ENCODE measurements at places on chromosomes 4 and X.

GRCh38 chrX:130114141-130114588 is 3.9 kb upstream of the ELF4 start:
- no peak for DNase-seq

- no peak for DNase-seq
Observed at GRCh38 chr4:30295652-30296051, 424.5 kb upstream of the PCDH7 start.

DNA sequence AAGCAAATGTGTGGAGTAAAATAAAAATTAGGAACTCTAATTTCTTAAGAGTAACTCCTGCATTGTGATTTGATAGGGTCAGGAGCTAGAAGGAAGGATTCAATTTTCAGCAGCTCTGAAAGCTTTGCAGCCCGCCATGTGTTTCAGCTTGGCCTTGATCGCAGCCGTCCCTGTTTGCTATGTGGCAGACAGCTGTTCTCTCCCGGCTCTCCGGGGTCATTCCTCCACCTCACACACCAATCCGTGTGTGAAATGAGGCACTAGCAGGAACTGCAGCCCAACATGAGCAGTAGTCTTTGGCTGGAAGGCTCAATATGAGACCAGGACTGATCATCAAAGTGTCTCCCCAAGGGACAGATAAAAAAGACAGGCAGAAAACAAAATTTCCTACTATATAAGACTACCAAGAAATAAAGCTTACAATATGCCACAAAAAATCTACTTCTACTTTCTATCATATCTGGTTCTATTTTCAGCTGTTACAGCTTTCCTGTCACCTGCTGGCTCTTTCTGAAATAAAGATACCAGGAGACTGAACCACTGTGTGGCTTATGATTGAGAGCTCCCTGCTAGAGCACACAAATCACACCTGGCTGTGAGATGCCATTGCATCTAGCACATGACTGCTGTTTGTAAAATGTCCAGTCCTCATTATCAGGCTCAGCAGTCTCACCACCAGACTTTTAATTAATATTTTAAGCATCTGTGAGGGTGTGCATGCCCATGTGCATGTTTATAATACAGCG is 44.1 kb upstream of the SEC24B start:
- no peak for DNase-seq

DNA sequence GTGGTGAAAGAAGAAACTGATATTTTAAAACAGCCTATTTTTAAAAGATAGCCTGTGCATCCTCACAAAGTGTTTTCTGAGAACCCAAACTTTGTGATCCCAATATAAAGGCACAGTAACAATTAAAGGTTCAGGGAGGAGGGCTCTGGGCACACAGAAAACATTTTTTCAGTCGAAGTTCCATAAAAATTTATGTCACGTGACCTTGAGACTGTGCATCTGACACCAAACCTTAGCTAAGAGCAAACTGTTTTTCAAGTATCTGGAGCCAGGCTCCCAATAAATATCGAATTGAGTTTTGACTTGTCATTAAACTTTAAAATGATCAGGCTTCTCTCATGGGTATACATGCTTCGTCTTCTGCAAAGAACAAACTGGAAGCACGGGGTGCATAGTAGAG is 177.9 kb downstream of the BEND2 start:
- no peak for DNase-seq

DNA sequence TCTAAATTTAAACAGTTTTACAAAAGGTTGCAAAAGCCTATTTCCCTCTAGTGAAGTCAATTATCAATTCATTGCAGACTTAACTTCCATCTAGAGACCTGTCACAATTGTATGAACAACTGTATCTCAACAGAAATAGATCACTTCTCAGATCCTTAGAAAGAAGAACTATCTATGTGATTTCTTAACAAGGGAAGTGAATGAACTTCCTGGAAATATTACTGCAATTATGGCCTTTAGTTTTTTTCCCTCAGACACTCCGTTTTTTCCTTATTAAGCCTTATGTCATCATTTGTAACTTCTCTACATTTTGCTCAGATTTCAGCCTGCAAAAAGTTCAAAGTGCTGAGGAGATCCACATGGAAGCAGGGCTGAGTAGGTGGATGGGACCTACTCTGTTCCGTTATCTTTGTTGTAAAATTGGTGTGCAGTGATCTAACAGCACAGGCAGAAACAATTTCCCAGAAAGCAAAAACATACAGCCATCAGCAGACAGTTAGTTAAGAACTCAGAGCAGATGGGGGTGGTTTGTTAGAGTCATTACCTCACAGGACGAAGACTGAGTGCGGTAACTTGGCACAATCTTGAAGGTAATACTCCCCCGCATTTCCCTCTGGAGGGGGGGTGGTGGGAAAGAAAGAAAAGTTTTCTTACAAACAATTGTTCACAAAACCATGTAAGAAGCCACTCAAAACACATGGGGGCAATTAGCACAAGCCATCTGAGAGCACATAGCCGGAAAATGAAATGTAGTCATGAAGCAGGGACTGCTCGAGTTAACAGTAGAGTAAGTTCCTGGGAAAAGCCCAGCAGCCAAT is 112.3 kb downstream of the NYX start:
- DNase-seq, result no peak

DNA sequence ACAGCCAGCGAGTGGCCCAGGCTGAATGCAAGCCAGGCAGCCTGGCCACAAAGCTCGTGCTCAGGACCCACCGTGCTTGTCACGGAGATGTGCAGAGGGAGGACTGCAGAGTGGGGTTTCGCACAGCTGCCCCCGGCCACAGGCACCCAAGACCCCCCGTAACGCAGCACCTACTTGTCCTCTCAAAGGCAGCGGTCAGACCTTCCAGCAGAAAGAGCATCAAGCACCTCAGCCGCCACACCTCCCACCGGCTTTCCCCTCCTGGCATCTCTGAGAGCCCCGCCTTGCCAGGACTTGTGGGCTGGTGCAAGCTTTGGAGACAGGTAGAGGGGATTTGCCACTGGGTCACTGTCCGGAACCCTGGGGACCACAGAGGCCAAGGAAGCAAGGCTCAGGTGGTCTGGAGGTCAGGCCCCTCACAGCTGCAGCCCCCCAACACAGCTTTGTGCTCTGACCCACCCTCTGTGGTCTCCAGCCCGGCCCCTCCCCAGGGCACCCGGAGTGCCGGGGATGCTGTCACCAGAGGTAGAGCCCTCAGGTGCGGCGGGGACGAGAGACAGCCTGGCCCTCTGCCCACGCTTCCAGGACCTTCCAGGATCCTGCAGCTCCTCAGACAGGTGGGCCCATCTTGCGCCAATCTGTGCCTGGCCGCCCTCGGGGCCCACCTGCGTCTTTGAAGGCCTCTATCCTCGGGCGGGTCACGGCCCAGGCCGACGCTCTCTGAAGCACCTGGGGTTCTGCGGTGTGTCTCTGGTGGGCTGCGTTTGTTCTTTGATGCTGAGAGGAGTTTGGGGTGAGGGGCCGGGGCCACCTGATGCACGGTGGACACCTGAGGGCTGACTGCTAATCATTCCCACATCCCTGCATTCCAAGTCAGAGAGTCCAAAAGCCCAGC is 34.4 kb upstream of the HMX1 start:
- DNase-seq, result no peak

DNA sequence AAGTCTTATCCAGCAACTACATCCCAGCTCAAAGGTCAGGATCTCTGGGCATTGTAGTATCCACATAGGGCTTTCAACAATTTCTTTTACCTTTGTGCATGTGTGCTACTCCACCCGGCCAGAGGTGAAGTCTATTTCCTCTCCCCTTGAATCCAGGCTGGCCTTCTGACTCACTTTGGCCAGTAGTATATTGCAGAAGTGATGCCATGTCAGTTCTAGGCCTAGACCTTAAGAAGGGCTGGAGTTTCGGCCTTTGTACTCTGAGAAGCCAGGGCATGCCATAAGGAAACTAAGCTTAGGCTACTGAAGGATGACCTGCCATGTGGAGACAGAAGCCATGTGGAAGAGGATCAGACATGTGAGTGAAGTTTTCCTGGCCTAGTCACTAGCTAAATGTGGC is 191.2 kb upstream of the ATP6AP2 start:
- no peak for DNase-seq

DNA sequence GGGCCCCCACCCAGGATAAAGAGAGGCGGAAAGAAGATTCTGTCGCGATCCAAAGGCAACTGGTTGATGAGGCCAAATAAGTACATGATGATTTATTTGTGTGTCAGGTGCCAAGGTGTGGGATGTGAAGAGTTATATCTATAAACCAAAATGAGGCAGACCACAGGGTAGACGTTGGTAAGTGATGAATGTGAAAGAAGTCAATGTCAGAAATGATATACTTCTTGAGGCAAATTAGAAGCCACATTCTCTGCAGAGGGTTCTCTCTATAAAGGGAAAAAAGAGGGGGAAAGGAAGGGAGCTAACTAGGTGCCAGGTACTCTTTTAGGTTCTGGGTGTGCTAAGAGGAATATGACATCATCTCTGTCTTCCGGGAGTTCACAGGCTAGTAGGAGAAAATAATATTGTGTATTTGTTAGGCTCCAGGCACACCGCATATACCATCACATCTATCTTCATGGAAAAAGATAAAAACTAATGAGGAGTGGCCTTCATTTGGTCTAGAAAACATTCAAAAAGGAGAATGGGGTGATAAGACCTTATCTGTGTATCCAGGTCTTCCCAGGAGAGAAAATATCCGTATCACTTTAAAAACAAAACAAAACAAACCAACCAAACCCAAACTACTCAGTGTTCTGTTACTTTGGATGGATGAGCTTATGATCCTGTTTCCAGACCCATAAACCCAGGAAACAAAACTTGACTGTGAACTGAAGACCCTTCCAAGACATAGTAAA is 4.8 kb upstream of the SH2D1A start:
- DNase-seq, result no peak

All from vagina (tissue), 2 donors.